ENCODE measurements at places on chromosomes 7 and 10. TPM values are rescaled to one million over a fixed set of nuclear protein-coding genes. Genes with fewer than 3 reads are reported as not detected.

GRCh38 chr7:51065766-51066165 is 250.8 kb downstream of the COBL start:
- no peak for DNase-seq

DNA sequence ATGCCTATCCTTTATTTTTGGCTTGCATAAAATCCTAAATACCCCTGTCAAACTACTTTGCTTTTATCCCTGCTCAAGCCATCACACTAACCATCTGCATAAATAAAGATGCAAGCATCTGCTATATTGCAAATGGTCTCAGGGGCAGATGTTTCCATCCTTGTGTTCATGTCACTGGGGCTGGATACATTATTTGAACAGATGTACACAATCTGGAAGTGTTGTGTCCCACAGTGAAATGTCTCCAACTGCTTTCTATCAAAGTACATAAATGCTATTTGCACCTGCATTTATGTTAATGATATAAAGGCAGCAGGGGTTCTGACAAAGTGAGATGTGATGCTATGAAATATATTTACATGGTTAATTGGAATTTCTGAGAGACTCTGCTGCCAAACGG is 163.1 kb downstream of the ZNF438 start:
- no peak for DNase-seq

DNA sequence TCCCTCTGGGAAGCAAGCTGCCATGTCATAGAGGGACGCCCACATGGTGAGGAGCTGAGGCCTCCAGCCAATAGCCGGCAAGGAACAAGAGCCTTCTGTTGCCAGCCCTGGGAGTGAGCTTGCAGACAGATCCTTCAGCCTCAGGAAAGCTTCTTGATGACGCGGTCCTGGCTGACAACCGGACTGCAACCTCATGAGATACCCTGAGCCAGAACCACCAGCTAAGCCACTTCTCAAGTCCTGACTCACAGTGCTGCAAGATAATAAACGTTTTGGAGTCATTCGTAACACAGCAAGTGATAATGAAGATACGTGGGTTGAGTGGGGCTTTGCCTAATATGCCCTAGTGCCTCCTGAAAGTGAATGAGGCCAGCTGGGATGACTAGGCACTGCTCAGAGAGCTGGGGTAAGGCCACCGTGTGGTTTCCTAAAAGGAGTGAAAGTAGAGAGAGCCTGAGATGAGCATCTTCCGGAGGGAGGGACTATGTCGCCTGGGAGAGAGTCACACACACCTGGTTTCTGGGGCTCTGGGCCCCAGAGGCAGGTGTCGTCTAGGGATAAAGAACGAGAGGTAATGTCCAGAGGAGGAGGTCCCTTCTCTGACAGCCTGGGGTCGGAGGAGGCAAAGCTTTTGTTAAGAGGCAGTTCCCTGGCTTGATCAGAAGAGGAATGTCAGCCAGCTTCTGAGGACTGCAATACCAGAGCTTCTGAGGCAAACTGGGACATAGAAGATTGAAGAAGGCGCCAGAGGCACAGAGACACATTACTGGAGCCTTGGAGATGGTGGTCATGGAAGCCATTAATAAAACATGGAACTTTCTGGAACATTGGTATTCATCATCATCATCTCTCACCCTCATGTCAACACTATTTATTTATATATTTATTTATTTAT is 53.6 kb downstream of the PYROXD2 start:
- peak; percentile 93 for DNase-seq

DNA sequence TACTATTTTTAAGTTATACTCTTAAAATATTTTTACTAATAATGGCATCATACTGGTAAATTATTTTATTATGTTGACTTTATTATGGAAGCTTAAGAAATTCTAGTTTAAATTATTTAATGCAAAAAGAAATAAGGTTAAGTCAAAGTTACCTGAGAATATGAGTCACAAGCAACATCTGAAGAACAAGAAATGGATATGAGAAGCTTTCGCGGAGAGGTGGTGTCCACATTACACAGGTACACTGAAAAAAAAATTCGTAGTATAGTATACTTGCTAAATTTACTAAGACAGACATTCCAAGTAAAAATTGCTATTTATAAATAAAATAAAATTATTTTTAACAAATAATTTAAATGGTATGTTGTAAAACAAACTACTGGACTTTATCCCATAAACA is 143.8 kb downstream of the AVL9 start:
- no peak for DNase-seq

GRCh38 chr10:72338180-72338579 is 16.5 kb downstream of the DNAJB12 start:
- no peak for DNase-seq

- DNase-seq = no peak
These were observed 43.5 kb downstream of the MTPN start for GRCh38 chr7:135933509-135934188.

GRCh38 chr10:107826171-107826570 is 661.7 kb upstream of the SORCS1 start:
- peak; percentile 11 for DNase-seq

DNA sequence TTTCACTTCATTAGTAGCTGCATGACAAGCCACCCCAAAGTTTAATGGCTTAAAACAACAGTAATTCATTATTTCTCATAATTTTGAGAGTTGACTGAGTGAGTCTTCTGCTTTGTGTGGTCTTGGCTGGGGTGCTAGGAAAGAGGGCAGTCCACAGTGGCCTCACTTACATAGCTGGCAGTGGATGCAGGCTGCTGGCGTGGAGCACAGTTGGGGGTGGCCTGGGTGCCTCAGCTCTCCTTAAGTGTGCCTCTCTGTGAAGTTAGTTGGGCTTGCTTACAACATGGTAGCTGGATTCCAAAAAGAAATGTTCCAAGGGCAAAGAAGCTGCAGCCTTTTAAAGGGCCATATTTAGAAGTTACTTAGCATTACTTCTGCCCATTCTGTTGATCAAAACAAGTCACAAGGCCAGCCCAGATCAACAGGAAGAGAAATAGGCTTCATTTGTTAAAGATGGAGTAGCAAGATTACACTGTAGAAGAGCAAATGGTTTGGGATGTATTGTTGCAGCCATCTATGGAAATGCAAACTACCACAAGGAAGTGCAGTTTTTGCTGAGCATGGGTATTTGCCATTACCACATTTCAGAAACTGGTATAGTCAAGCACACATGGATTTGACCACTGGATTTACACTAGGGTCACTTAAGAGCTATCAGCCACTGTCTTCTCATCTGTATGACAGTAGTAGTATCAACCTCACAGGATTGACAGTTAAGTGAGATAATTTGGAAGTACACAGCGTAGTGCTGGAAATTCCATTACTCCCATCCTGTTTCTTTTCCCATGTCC is 33.6 kb downstream of the ZEB1 start:
- no peak for DNase-seq

Gene LBX1
- polyA plus RNA-seq = not detected

Gene PTPRE
- polyA plus RNA-seq = 6.7 TPM

Gene ETV1
- polyA plus RNA-seq = 12.9 TPM

Measured in right cardiac atrium (tissue), 5 donors.